ENCODE measurements at places on chromosomes 6 and 20.

DNA sequence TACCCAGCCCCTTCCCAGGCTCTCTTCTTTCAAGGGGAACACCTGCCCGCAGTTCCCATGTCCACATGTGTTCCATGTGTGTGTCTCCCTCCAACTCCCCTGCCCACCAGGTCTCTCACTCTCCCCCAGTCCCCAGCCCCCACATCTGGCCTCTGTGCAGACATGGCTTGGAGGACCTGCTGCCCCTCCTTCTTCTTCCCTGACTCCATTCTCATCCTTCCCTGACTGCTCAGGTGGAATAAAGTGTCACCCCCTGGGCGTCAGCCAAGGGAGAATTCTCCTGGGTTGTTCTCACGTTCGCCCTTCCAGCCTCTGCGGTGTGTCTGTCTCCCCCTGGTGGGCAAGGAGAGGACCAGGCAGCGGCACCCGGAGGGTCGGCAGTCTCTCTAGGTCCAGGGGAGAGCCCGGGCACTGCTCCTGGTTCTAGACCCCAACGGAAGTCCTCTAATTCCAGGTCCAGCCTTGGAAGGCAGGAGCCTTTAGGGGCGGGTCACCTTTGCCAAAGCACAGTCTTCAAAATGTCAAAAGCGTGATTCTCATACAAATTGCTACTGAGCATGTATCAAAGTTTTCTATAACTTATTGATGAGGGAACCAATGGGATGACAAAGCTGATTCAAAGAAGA is 50.5 kb downstream of the EBF4 start:
- DNase-seq = peak; percentile 84

DNA sequence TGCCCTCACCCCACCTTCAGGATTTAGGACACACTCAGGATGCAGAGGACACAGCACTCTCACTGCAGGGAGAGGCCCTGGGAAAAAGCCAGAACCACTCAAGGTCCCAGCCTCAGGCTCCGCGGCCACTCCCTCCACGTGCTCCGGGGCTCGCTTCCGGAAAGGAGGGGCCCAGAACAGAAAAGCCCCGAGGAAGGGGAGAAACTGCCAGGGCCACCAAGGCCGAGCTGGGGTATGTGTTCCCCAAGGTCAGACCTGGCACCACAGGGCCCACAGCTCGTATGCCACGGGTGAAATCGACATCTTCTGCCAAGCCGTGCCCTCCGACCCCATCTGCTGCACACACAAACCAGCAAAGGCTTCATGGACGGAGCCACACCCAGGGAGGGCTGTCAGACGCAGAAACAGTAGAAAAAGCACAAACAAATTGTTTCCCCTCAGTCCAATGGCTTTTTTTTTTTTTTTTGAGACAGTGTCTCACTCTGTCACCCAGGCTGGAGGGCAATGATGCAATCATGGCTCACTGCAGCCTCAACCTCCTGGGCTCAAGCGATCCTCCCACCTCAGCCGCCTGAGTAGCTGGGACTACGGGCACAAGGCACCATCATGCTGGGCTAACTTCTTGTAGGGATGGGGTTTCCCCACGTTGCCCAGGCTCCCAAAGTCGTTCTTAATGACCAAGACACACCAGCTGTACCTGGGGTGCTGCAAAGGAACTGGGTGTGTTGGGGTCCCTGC is 33.4 kb downstream of the SLC2A4RG start:
- DNase-seq = no peak

DNA sequence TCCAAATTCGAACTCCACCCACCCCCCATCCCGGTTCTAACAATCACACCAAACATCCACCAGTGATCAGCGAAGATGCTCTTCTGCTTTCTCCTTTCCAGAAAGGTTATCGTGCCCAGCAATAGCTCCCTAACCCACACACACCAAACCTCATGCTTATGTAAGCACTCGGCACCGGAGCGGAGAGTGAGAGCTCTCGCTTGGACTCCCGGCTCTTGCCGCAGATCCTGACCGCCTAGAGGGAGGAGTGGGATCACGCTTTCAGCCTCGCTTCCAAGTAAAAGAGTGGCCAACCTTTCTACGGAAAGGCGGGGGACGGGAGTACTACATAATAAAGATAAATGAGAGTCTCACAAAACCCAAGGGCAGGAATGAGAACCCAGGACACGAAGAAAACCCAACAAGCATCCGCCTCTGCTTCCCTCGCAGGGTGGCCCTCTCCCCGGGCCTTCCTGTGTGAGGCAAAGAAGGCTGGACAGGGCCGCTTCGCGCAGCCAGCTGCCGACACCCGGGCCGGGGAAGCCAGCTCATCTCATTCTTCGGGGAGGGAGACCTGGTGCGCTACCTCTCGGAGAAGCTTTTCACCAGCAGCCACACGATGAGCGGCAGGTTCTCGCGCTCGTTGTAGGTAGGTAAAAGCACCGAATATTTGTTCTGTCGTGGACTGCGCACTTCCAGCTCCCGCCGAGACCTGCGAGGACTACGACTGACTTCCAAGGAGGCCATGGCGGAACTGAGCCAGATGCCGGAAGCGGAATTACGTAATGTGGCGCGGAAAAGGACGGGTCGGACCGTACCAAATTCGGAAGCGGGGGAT is at the start of gene DPM1:
DPM1 (minus strand) TSS at position 735 of the 817 bp plus-strand sequence; CDS start at position 726, 9 bp downstream.
- DNase-seq = peak; percentile 89

GRCh38 chr6:163183806-163184205 is 230.7 kb upstream of the QKI start:
- DNase-seq = no peak

- no peak for DNase-seq
Observed at GRCh38 chr6:137711972-137712371, 155.1 kb upstream of the TNFAIP3 start.

DNA sequence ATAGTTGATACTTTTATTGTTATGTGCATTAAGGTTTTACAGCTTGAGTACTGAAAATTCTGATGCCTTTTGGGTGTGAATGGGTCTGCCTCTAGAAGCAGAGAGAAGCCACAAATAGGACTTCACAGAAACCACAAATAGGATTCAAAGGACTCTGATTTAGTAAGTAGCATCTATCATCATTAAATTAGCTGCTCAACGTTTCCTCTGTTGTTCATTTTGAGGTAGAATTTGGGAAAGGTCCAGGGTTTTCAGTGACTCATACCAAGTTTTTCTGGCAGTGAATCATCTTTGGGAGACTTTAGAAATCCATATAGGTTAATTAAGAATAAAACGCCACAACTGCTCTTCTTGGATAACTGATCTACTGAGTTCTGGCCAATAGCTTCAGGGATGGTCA is 105.1 kb downstream of the PHF3 start:
- DNase-seq = no peak

- DNase-seq = no peak
Observed at GRCh38 chr20:48056218-48056617, 270.9 kb upstream of the SULF2 start.

- no peak for DNase-seq
Observed at GRCh38 chr6:118101831-118102345, 194.8 kb downstream of the SLC35F1 start.

GRCh38 chr6:46734867-46735719 is at the start of gene PLA2G7:
Gene PLA2G7, minus strand, starts transcription at chr6:46735375. Its CDS starts 12,484 bp downstream, at chr6:46722891.
- no peak for DNase-seq

DNA sequence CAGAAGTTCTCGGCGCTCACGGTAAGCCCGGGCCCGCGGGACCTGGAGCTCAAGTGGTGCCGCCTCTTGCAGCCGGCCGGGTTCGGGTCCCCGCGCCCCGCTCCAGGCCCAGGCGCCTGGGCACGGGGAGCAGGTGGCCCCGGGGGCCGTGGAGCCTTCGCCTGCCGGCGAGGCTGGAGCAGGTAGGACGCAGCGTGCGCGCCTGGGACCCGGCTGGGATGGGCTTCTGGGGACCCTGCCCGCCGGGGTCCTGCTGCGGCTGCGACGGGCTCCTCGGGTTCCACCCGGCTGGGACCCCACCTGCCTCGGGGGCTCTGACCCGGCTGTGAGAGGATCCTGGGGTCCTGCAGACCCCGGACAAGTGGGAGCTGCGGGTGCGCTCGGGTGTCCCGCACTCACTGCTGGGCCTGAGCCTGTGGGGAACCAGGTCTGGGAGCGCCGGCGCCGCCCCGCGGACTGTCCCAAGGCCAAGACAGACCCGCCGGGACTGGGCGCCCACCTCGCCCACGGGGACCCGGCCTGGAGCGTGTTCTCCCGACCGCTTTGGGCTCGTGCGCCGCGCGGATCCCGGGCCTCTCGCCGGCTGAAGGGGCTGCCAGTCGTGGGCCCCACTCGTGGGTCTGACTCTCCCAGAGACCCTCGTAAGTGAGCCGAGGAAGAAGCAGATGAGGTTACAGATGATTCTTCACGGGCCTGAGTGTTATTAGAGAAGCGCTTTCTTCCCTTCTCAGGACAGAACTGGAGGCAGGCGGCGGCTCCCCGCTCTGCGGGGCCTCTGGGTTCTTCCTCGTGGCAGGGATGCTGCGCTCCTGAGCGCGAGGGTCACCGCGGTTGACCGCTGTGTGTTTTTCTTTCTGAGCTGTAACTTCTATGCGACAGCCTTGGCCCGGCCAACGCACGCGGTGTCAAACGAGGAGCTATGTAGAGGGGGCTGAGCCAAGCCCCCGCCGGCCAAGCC is 729 bp downstream of the SMOC2 start:
- DNase-seq = no peak

- no peak for DNase-seq
Observed at GRCh38 chr20:38854654-38855066, 49.2 kb downstream of the PPP1R16B start.

- DNase-seq = no peak
Observed at GRCh38 chr6:44284121-44284520, 13.9 kb downstream of the TMEM151B start.

DNA sequence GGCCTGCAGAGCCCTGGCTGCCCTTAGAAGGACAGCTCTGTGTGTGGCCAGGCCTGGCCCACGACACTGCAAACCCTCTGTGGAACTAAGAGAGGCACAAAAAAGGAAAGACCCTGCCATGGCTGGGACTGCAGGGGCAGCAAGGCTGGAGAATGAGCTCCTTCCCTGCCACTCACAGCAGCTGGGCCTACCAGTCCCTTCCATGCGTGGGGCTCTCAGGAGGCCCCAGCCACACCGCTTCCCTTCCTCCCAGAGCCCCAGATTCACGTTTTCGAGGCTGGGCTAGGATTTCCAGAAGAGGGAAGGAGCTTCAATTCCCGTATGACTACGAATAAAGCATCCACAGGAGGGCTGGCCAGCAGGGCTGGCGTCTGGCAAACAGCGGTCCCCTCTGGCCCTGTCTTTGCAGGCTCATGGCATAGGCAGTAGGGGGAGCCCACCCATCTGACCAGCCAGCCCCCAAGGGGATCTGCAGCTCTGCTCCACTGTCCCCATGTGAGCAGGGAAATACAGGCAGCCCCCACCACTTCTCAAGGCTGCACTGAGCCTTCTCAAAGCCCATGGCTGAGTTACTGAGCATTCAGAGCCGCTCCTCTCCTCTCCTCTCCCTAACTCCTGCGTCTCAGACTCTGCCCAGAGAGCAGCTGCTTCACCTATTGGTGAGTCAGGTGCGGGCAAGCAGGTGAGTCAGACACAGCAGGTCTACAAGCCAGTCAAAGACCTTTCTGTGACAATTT is 53.1 kb downstream of the NINL start:
- no peak for DNase-seq

- no peak for DNase-seq
Observed at GRCh38 chr6:2763876-2764540, 1.2 kb upstream of the WRNIP1 start.

DNA sequence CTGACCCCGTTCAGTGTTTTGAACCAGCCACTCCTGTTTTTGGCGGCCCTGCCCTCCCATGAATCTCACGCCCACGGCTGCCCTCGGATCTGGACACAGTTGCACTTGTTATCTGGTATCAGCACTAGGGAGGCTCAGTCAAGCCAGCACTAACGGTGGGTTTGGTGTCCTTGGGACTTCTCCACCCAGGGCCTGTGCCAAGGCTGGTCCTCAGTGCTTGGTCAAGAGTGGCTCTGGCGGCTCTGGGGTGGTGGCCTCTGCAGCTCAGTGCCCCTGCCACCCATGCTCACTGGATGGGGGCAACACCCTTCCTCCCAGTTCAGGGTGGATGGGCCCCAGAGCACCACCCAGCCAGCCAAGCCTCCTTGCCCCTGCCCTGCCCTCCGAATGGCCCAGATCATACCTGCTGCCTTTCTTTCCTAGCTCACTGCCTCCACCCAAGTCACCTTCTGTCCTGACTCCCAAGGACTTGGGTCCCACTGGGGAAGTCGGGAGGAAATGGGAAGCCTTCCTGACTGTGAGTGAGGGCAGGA is 54.7 kb downstream of the SSR1 start:
- DNase-seq = no peak

GRCh38 chr6:94127716-94128115 is 708.4 kb upstream of the EPHA7 start:
- no peak for DNase-seq

- no peak for DNase-seq
Observed at GRCh38 chr6:82904257-82904656, 161.4 kb downstream of the UBE3D start.

- no peak for DNase-seq
Observed at GRCh38 chr20:3473944-3474343, 3.1 kb downstream of the ATRN start.

GRCh38 chr20:50358971-50359370 is 151.2 kb upstream of the PTPN1 start:
- no peak for DNase-seq

GRCh38 chr6:60754879-60755278 is 1531.1 kb downstream of the KHDRBS2 start:
- DNase-seq = no peak

DNA sequence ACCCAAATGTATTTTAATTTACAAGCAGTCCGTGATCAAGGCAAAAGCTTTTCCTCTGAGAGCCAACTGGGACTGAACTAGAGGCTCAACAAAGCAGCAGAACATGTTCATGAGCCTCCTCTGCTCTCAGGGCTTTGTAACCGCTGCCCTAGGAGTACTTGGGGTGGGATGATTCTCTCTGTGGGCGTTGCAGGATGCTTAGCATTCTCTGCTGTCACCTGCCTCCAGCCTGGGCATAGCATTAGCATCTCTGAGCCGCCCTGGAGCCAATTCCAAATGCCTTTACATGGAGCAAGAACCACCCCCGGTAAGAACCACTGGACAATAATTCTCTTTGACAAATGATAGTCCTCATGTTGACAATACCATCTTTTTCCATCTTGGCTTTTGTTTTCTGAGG is 237.6 kb upstream of the CDH4 start:
- no peak for DNase-seq

DNA sequence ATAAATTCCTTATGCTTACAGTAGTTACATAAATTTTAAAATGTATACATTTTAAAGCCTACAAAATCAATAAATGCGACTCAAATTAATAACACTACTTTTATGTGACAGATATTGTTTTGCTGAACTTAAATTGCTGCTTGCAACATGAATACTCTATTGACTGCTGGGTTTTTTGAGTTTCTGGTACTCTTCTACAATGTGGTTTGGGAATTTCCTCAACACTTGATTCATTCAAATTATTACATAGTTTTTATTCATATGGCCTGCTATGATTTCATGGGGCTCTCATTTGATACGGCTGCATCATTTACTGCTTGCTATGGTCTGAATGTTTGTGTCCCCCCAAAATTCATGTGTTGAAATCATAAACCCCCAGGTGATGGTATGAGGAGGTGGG is 2.3 kb upstream of the TXLNB start:
- no peak for DNase-seq
